AML-193 (cell line): ENCODE measurements at places on chromosomes 6 and 20.
A peak's percentile ranks its signal among the peaks of the same experiment; 100 is the strongest.

DNA sequence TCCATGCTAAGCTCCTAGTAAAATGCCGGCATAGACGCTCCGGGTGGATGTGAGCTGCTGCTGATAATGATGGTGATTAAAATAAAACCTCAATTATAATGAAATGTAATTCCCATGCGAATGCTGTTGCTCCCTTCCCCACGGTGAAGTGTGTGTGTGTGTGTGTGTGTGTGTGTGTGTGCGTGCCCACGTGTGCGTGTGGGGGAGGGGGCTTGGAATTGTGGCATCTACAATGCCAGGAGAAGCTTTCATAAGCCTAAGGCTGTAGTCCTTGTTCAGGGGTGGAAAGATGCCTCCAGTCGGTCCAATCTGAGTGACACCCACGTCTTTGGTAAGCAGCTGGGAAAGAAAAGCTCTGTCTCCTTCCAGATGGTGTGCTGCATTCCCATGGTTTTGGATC lies 137.9 kb downstream of the CDH26 start:
- DNase-seq: no peak

DNA sequence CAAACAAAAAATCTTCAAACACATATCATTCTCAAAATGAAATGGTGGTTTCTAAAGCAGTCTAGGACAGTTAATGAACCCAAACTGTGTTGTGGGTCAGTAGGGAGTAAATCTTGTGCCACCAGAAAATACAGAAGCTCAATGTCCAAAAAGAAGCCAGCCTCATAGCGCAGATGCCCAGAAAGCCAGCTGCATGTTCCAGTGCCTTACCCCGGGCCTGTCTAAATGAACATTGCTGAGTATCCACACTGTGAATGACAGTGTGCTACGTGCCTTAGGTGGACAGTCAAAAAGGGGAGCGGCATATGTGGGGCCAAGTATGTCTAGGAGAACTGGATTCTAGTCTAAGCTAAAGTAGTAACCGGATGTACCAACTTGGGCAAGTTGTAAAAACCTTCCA lies 10.9 kb downstream of the FYN start:
- DNase-seq: no peak

DNA sequence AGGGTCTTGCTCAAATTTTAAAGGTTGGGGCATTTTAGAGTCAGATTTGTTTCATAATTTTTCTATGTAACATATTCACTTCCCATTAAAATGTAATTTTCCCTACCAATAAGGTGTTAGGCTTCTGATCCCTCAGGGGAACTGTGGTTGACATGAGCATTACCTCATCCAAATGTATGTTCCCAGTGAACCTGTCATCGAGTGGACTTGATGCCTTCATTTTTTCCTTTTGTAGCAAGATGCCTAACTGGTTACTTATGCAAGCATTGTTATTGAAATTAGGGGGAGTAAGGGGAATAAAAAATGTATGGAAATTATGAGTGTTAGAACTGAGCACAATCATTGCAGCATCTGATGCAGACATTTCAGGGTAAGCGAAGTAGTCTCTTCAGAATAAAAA lies 360.5 kb downstream of the BCKDHB start:
- no peak for DNase-seq

- DNase-seq: no peak
Observed at GRCh38 chr20:31979713-31980426, 11.9 kb downstream of the XKR7 start.

DNA sequence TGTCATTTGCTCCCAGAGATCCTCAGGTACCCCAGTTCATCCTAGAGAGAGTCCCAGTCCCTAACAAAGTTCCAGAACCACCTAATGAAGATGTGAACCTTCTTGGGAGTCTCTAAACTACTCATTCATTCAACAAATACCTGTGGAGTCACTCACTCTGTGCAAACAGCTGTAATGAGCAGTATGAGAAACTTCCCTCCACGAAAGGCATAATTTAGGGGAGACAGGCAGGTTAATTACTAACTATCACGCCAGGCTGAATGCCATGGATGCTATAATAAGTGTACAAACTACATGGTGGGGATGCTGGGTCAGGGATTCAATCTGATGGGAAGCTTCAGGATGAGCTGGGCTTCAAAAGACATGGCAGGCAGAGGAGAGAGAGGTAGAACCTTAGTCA lies 70.1 kb upstream of the AFDN start:
- no peak for DNase-seq

- DNase-seq: peak; percentile 23
Observed at GRCh38 chr20:41379551-41379950, 12.9 kb upstream of the EMILIN3 start.

DNA sequence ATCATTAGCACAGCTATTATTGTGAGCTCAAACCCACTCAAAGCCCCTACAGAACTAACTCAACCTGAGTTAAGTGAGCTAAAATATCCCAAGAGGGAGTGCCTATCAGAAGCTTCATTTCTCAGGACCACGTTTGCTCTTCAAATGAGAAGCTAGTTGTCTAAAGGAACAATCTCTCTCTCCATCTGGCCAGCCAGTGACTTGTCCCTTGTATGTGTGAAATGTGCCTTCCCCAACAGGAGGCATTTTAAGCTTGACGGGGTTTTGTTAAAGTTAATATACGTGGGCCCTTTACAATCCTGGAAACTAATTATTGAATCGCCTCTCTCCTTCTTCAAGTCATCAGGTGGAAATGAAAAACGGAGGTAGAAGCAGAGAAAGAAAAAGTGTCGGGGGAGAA lies 62.0 kb downstream of the TRERF1 start:
- no peak for DNase-seq

DNA sequence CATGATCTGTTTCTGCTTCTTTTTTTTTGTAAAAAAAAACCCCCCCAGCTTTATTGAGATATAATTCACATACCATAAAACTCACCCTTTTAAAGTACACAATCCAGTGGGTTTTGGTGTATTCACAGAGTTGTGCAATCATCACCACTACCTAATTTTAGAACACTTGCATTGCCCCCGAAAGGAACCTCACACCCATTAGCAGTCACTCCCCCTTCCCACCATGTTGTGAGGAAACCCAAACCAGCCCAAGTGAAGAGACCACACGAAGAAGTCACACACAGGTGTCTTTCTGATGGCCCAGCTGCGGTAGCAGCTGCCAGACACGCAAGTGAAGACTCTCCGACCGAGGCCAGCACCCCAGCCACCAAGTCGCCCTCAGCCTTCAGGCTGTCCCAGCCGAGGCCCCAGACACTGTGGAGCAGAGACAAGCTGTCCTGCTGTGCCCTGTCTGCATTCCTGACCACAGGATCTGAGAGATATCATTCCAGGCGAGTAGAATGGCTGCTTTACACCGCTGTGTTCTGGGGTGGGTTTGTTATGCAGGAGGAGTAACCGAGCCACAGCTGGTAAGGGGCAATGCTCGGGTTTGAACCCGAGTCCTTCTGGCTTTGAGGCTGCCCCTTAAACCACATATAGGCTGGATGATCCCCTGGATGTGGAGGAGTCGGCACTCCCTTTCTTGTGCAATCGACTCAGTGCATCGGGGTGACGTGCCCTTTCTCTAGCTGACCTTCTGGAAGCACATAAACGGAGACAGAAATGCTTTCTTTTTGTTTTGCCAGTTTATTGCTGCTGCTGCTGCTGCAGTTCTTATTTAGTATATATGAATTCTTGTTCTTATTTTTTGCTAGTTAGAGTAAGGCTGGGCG lies 59.1 kb upstream of the PTPN1 start:
- DNase-seq: peak; percentile 47

GRCh38 chr6:11469684-11470083 lies 67.9 kb upstream of the TMEM170B start:
- no peak for DNase-seq

DNA sequence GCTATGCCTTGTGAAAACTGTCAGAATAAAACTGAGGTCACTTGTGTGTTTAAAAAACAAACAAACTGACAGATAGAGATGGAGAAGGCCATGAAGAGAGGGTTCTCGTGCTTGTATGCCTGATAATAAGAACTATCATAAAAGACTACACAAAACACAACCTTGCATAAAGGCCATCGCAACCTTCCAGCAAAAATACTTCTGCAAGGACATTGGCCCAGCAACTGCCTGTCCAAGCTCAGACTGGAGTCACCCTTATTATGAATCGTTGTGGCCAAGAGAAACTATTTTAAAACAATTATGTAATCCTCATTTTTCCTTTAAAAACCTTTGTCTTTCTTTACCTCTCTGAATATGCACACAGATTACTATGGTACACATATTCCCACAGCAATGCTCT lies 93.0 kb upstream of the SMLR1 start:
- DNase-seq: no peak
